ENCODE measurements at places on chromosomes 7 and 10.

DNA sequence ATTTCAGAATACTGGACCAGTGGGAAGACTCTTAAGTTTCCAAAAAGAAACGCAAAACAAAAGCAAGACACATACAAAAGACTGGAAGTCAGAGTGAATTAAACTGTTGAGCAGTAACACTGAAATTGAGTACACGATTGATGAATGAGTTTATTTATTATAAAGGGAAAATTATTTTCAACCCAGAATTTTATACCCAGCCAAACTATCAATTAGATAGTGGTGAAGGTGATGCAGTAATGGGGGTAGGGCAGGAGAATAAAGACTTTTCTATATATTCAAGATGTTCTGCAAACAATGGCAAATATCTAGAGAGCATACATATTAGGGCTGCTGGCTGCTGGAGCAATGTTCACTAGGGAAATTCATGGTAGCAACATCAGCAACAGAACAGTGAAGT lies 143.7 kb upstream of the NPVF start:
- DNase-seq: no peak

DNA sequence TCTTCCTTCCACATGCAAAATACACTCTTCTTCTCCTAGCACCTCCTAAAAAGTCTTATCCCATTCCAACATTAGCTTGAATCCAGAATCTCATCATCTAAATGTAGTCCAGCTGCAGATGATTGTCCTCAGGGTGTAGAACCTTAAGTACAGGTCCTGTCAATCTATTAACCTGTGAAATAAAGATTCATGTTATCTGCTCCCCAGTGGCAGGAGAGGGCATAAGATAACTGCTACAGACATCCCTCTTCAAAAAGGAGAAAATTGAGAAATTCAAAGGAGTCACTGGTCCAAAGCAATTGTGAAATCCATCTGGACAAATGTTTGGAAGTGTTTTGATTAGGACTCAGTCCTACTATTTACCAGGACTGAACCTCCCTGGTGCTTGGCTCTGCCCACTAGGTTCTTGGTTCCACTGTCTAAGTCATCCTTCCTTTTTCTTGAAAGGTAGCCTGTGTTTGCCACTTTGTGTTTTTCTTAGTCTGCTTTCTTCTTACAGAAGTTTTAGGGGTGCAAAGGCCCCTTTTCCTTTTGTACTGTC lies 96.2 kb downstream of the ADD3 start:
- no peak for DNase-seq

- no peak for DNase-seq
Measured at GRCh38 chr10:120367341-120367740, 89.7 kb upstream of the PLPP4 start.

DNA sequence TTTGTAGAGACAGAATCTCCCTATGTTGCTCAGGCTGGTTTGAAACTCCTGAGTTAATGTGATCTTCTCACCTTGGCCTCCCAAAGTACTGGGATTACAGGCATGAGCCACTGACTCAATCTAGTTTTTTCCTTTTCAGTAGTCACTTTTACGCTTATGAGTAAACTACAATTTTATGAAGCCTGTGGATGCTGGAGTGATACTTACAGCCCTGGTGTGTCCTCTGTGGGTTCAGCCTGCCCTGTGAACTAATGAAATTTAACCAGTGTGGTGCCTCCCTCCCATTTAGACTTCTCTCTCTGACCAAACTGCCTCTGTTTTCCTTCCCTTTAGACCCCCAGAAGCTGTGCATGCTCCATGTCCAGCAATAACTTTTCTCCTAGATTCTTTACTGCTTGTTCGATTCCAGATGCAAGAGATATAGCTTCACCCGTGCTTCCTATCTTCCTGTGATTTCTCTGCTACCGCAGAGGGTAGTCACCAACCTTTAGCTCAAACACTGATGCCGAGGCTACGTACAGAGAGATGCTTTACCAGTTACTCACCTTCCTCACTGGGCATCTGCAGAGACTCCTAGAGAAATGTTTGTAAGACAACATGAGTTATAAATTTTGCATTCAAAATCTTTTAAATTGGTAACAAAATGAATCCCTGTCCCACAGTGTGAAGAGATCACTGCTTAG lies 90.8 kb downstream of the KIAA1217 start:
- peak; percentile 46 for DNase-seq

GRCh38 chr7:74206589-74207120 lies 3.2 kb upstream of the LAT2 start:
- peak; percentile 36 for DNase-seq

Measured in bronchial epithelial cell (primary cell).